Activated CD4-positive, alpha-beta T cell treated with anti-CD3 and anti-CD28 coated beads for 1 hour (primary cell): ENCODE measurements at places on chromosomes 16 and 17.

DNA sequence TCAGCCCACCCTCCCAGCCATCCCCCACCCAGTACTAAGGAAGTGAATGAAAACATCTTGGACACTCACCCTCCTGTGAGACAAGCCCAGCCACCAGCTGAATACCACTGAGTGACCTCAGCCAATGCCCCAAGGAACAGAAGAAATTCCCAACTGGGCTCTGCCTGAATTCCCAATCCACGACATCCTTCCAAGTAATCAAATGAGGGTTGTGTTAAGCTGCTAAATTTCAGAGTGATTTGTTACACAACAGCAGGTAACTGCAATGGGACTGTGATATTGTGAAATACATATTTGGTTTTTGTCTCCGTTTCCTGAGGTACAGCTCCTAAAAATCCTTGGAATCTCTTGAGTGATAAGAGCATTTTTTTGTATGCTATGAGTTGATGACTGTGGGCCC, 578.7 kb upstream of the CDH11 start:
- no peak for DNase-seq

DNA sequence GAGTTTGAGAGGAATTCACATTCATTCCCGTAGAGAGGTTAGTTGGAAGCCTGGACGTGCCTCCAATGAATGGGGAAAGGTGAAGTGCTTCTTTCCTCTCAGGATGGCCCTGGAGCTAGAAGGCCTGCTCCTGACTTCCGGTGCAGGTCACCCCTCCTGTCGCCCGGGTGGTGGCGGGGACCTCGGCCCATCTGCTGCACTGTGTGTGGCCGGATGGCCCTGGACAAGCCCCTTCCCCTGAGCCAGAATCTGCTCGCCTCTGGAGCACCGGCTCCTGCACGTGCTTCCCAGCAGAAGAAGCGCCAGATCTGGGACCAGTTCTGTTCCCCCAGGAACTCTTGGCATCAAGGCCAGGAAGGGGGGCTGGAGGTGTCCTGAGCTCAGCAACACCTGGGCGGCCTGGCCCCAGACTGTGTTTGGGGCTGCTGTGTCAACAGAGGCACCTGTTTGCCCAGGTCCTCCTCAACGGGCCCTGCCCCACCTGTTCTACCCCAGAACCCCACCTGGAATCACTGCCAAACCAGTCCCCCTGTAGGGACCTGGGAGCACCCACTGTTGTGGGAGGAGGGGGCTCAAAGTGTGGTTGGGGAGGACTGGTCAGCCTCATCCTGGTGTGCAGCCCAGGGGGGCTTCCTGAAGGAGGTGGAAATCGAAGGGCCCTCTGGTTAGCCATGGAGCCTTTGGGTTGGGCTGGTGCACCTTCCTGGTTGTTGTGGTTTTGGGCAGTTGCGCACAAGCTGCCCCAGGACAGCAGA, 5.1 kb upstream of the PERCC1 start:
- no peak for DNase-seq

DNA sequence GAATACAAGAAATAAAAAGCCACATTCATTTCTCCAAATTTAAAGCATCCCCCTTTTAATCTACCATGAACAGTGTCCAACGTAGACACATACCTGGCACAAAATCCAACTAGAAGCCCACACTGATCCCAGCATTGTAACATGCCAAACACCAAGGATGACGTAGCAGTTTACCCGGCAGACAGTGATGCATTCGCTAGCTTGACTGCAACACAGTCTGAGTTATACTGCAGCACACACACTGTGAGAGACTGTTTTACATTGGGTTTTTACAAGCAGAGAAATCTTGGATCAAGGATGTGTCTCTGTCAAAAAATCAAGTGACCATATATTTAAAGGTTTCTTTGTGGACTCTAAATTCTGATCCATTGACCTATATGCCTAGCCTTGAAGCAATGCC, 74.5 kb upstream of the C17orf78 start:
- no peak for DNase-seq

DNA sequence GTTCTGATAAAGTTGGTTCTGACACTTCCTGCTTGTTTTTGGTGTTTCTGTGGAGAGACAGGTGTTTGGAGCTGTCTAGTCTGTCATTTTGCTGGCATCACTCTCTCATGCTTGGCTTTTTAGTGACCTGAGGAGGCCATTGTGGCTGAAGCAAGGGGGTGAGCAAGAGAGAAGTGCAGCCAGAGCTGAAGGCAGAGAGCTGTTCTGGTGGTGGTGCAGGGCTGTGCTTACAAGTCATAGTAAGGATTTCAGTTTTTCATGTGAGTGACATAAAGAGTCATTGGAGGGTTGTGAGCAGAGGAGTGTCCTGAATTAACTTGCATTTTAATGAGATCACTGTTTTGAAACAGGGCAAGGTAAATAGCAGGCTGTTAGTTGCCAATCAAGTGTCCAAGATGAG, 97.5 kb downstream of the CHD9 start:
- DNase-seq: no peak

GRCh38 chr17:47873200-47874090, 22.5 kb upstream of the SP6 start:
- DNase-seq: no peak

DNA sequence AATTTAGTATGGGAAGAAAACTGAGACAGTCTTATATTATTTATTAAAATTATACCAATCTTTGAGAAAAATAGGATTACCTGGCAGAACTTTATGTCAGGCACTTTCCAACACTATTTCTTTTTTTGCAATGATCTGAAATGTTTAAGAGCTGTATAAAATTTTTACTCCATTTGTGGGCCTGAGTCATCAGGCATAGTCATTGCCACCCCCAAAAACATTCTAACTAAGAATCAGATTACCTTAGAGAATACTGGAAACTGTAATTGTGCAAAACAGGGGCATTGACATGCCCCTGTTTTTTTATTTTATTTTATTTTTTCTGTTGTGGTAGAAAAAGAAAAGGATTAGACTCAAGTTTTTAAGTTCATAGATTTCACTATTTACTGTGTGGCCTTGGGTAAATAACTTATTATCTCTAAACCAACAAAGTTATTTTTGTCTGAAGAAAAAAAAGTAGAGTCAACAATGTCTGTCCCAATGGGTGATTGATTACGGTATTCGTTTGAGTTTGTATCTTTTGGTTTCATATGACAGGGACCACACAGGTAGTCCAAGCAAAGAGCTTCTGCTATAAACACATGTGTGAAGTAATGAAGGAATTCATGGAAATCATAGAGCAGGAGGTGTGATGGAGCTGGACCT, 24.6 kb downstream of the VAT1L start:
- no peak for DNase-seq
